Placental pericyte (primary cell): ENCODE measurements at places on chromosomes 6 and 20. TPM values are rescaled to one million over a fixed set of nuclear protein-coding genes. Genes with fewer than 3 reads are reported as not detected.

The IL22RA2 gene
- not detected in 2 replicates for total RNA-seq

The PBOV1 gene
- not detected in 2 replicates for total RNA-seq

The ATP6V1G2 gene
- 0.43 and 1.5 TPM in 2 replicates for total RNA-seq

The C20orf96 gene
- 3.1 and 3.4 TPM in 2 replicates for total RNA-seq

The EPHA7 gene
- total RNA-seq, result under 0.01 and 1.9 TPM in 2 replicates

The RHAG gene
- total RNA-seq, result not detected in 2 replicates

The HLA-DQB2 gene
- not detected in 2 replicates for total RNA-seq

The HAO1 gene
- total RNA-seq, result not detected in 2 replicates

The ASCC3 gene
- total RNA-seq, result 67.6 and 142 TPM in 2 replicates

The C6orf15 gene
- not detected in 2 replicates for total RNA-seq

The BPI gene
- total RNA-seq, result not detected in 2 replicates
